ENCODE measurements at places on chromosomes 5 and 9. TPM values are rescaled to one million over a fixed set of nuclear protein-coding genes. Genes with fewer than 3 reads are reported as not detected.

GRCh38 chr5:36304095-36304805, 2.5 kb upstream of the RANBP3L start:
- H3K4me3 ChIP-seq: no peak overlapping the region
- H3K27ac ChIP-seq: no peak overlapping the region
- H3K4me1 ChIP-seq: no peaks in the 10 kb centered on the region
- H3K27me3 ChIP-seq: no peaks in the 10 kb centered on the region

Gene GRPEL2
- 7.8 TPM for total RNA-seq

DNA sequence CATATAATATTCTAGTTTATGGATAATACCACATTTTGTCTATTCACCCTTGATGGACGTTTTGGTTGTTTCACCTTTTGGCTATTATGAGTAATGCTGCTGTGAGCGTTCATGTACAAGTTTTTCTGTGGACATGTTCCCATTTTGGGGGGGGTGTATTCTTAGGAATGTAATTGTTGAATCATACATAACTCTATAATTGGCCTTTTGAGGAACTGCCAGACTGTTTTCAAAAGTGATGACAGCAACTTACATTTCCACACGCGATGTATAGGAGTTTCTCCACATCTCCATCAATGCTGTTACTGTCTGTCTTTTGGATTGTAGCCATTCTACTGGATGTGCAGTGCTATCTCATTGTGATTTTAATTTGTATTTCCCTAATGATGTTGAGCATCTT, 69.8 kb downstream of the SLC46A2 start:
- no peak for DNase-seq
- no peaks in the 10 kb centered on the region for H3K36me3 ChIP-seq
- H3K4me3 ChIP-seq: no peak overlapping the region
- no peak overlapping the region for H3K27ac ChIP-seq
- H3K27me3 ChIP-seq: no peaks in the 10 kb centered on the region

GRCh38 chr5:60482301-60482700, 217.7 kb downstream of the DEPDC1B start:
- peak overlapping the region; percentile 79 for H3K27ac ChIP-seq
- H3K4me3 ChIP-seq: no peak overlapping the region
- no peaks in the 10 kb centered on the region for H3K36me3 ChIP-seq
